CD4-positive, alpha-beta T cell (primary cell): ENCODE measurements at places on chromosomes 13 and 19. TPM values are rescaled to one million over a fixed set of nuclear protein-coding genes. Genes with fewer than 3 reads are reported as not detected.

DNA sequence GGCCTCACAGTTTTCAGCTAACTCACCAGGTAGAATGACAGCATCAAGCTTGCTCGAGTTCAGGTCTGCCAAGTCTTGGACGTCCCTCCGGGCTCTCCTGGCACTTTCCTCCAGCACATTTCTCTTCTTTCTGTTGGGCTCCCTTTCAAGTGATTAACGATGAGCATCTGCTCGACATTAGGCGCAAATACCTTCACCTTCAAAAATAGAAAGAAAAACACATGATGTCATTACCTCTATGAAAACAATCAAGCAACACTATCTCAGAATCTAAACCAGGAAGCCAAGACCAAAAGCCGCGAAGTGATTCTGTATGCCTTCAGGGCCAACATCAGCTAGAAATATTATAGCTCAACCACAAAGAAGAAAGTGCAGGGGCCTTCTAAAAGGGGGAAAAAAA lies 15.4 kb upstream of the CLN5 start:
- DNase-seq, result peak; percentile 45

DNA sequence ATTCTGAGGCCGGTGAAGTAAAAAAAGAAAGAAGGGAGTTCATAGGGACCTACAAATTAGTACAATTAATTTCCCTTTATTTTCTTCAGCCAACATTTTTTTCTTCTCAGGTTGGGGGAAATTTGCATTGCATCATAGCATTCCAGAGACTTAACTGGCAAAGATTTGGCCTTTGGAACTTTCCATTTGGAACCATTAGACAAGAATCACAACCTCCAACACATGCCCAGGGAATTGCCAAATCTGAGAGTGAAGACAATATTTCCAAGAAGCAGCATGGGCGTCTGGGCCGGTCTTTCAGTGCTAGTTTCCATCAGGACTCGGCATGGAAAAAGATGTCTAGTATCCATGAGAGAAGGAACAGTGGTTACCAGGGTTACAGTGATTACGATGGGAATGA lies 6.4 kb upstream of the ERCC5 start:
- no peak for DNase-seq

DNA sequence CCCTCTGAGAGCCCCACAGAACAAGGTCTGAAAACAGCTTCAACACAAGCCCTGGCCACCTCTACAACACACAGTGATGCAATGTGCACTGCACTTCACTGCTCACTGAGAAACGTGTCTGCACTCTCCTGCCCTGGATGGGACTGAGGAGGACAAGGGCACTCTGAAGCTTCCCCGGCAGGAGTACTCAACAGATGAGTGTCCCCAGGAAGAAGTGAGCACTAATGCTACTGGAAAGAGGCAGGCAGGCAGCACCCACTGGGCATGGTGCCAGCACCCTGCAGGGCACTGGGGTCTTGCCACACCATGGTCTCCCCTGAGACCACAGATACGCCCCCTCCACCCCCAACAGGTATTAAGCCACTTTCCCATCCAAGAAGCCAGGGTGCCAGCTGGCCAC lies 17.7 kb upstream of the SLC35E1 start:
- no peak for DNase-seq

TBXA2R gene
- total RNA-seq, result 0.47 TPM

DNA sequence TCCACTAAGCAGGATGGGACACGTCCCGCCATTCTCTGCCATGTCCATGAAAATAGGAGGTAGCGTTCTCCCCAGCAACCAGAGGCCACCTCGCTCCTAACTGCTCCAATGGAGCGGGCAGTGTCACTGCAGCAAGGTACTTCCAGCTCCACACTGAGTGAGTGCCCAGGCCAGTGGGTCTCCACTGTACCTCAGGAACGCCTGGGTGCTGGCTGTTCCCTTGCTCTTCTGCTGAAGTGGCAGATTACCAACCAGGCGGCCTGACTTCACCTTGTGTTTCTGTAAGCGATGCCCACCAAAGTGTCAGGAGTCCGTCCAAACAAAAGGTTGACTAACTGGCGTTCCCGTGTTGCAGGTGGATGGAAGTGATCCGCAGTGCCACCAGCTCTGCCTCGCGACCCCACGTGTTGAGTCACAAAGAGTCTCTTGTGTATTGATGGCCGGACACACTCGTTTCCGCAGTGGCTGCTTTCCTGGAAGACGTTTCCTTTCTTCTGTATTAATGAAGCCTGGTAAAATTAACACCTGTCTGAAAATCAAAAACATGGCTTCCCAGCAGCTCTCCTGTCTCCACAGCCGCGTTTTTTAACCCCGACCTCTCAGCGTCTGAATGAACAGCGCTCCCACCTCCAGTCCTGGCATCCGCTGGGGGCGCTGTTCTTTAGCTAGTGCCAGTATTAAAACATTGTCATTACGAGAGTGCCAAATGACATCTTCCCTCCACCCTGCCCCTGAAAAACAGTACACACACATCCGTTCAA lies 128.8 kb downstream of the STK24 start:
- DNase-seq, result peak; percentile 37

RPS16 gene
- 4,625 TPM for total RNA-seq

DNA sequence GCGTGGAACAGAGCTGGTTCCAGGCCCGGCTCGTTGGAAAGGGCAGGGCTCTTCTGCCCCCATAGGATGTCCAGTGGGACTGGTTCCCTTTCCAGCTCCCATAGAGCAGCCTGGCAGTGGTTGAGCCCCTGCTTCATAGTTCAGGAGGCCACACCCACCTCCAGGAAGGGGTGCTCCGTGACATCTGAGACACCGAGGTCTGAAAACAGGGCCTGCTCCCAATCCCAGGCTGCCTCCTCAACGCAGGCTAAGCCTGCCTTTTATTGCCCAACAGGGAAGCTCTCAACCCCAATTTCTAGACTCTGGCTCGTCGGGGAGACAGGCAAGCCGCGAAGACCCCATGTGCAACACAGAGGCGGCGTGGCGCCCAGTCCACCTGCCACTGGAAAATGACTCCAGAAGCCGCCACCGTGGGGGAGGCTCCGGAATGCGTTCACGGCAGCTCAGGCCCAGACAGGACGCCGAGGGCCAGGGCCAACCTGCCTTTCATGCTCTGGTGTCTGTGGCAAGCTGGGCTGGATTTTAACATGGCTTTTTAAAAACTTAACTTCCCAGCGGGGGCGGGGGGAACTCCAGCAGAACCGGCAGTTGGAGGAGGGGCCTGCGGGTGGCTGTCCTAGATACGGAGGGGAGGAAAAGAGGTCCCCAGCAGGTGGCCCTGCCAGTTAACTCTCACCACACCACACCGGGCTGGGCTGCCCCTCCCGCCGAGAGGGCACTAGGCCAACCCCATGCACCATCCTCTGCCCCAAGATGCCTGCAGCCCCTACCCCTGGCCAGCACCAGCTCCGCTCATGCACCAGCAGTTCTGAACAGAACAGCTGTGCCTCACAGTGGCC lies 17.9 kb upstream of the TINCR start:
- peak; percentile 50 for DNase-seq

POGLUT2 gene
- not detected for total RNA-seq
